PC-3 (cell line): ENCODE measurements at places on chromosomes 5 and 9. TPM values are rescaled to one million over a fixed set of nuclear protein-coding genes. Genes with fewer than 3 reads are reported as not detected.
A peak's percentile ranks its signal among the peaks of the same experiment; 100 is the strongest.

- DNase-seq, result no peak
- H3K4me3 ChIP-seq, result 0 out of 2 replicates have a peak overlapping the region, but pooled peaks have one; percentile 21
- peaks cover 7% of the 10 kb centered on the region for H3K4me1 ChIP-seq
- no peaks in the 10 kb centered on the region for H3K36me3 ChIP-seq
- peaks cover 15% of the 10 kb centered on the region for H3K27me3 ChIP-seq
- no peak overlapping the region for H3K27ac ChIP-seq
These were observed 252.6 kb upstream of the IRX4 start for GRCh38 chr5:2135354-2135753.

DNA sequence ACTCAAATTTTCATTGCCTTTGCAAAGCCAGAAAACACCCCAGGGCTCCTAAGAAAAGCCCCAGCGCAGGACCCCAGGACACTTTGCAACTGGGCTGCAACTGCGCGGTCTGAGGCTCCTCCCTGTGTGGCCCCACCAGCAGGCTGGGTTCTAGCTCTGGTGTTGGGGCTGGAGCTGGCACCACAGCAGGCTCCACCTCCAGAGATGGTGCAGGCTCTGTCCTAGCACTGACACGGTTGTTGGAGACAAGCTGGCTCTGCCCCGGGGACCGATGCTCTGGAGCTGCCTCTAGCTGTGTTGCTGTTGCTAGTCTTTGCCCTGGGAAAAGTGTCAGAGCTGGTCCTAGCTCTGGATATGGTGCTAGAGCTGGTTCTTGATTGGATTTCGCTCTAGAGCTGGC lies 13.6 kb downstream of the LCN10 start:
- H3K36me3 ChIP-seq, result peaks cover 28% of the 10 kb centered on the region
- no peak for DNase-seq
- no peaks in the 10 kb centered on the region for H3K27me3 ChIP-seq

GRCh38 chr9:37381094-37381741 lies 41.3 kb upstream of the GRHPR start:
- H3K4me1 ChIP-seq, result no peaks in the 10 kb centered on the region
- no peak overlapping the region for H3K4me3 ChIP-seq
- H3K27ac ChIP-seq, result no peak overlapping the region
- H3K27me3 ChIP-seq, result no peaks in the 10 kb centered on the region

DNA sequence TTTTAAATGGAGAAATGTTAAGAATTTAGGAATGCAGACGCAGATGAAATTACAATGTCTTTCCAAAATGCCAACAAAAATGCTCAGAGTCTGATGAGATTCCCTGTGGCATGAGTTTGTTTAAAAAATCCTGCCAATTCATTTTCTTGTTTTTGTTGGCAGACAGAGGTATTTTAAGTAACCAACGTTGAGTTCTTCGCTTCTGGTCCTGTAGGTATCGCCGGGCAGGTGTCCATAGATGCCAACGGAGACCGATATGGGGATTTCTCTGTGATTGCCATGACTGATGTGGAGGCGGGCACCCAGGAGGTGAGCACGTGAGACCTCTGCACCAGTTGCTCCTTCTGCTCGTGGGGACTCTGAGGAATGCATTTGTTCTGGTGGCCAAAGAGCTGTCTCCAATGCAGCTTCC lies 69.4 kb downstream of the NPR3 start:
- H3K27ac ChIP-seq, result no peak overlapping the region
- no peaks in the 10 kb centered on the region for H3K36me3 ChIP-seq
- no peak for DNase-seq
- no peak overlapping the region for H3K4me3 ChIP-seq
- H3K4me1 ChIP-seq, result peaks cover 4% of the 10 kb centered on the region
- H3K27me3 ChIP-seq, result no peaks in the 10 kb centered on the region

The PAPPA gene
- total RNA-seq, result not detected in 2 replicates

- no peak overlapping the region for H3K4me3 ChIP-seq
- no peaks in the 10 kb centered on the region for H3K36me3 ChIP-seq
- no peaks in the 10 kb centered on the region for H3K27me3 ChIP-seq
- peak; percentile 10 for DNase-seq
- no peaks in the 10 kb centered on the region for H3K4me1 ChIP-seq
These were observed 225.5 kb upstream of the ELAVL2 start for GRCh38 chr9:24051587-24051986.

The FAM114A2 gene
- 6.0 and 12.9 TPM in 2 replicates for total RNA-seq

GRCh38 chr9:98097836-98098235 lies 21.2 kb downstream of the TRIM14 start:
- peak; percentile 18 for DNase-seq
- H3K36me3 ChIP-seq, result no peaks in the 10 kb centered on the region
- H3K27me3 ChIP-seq, result no peaks in the 10 kb centered on the region
- H3K4me1 ChIP-seq, result no peaks in the 10 kb centered on the region
- no peak overlapping the region for H3K4me3 ChIP-seq
- H3K27ac ChIP-seq, result no peak overlapping the region

The CEP78 gene
- 35.2 and 52.5 TPM in 2 replicates for total RNA-seq

The AK8 gene
- 0.55 TPM in 1 of 2 replicates, not detected in the other for total RNA-seq

DNA sequence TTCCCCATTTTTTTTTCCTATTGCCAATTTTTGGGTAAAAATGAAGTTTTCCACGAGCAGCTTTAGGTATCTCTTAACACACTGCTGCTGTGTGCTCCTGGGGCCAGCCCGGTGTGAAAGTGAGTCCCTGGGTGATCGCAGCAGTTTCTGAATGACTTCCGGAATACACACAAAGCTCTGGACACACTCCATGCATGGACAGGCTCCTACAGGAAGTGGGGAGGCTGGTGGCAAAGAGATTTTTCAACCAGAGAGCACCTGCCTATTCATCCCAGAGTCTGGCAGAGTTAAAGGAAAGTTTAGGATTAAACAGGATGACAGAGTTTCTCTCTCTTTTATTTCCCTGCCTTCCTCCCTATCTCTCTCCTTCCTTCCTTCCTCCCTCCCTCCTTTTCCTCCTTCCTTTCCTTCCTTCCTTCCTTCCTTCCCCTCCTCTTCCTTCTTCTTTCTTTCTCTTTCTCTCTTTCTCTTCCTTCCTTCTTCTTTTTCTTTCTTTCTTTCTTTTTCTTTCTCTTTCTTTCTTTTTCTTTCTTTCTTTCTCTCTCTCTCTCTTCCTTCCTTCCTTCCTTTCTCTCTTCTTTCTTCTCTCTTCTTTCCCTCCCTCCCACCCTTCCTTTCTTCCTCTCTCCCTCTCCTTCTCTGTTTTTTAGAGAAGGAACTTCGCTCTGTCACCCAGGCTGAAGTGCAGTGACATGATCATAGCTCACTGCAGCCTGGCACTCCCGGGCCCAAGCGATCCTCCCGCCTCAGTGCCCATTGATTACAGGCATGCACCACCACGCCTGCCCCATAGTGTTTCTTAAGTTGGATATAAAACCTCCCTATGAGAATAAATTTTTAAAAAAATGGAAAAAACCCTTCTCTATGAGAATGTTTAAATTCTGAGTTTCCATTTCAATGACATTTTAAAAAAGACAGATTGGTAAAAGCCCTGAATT lies 38.7 kb upstream of the UBTD2 start:
- no peaks in the 10 kb centered on the region for H3K36me3 ChIP-seq
- no peak for DNase-seq
- H3K4me1 ChIP-seq, result no peaks in the 10 kb centered on the region
- no peak overlapping the region for H3K27ac ChIP-seq
- H3K4me3 ChIP-seq, result no peak overlapping the region

DNA sequence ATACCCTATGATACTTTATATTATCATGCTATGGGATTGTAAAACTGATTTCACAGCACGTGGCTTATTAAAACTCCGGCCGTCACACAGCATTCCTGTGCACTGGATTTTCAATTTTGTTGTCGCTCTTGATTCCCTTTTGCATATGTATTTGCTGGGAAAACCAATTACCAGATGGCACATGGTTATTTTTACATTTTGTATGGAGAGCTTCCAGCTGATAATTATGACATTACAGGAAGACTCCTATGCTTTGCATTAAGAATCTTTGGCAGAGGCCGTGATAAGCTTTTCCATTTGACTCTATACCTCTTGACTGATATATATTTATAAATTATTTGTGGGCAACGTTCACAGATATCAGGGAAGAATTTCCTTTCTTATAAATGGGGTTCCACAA lies 381.2 kb upstream of the RORB start:
- DNase-seq, result no peak
- no peaks in the 10 kb centered on the region for H3K36me3 ChIP-seq
- H3K4me1 ChIP-seq, result no peaks in the 10 kb centered on the region
- H3K27me3 ChIP-seq, result no peaks in the 10 kb centered on the region
- H3K4me3 ChIP-seq, result no peak overlapping the region

The LVRN gene
- total RNA-seq, result not detected in 2 replicates

The ANKRD55 gene
- not detected in 2 replicates for total RNA-seq

- no peaks in the 10 kb centered on the region for H3K36me3 ChIP-seq
- H3K4me1 ChIP-seq, result peaks cover 21% of the 10 kb centered on the region
- no peak overlapping the region for H3K4me3 ChIP-seq
- H3K27ac ChIP-seq, result no peak overlapping the region
- no peaks in the 10 kb centered on the region for H3K27me3 ChIP-seq
These were observed 100.0 kb downstream of the GDNF start for GRCh38 chr5:37739817-37740261.

DNA sequence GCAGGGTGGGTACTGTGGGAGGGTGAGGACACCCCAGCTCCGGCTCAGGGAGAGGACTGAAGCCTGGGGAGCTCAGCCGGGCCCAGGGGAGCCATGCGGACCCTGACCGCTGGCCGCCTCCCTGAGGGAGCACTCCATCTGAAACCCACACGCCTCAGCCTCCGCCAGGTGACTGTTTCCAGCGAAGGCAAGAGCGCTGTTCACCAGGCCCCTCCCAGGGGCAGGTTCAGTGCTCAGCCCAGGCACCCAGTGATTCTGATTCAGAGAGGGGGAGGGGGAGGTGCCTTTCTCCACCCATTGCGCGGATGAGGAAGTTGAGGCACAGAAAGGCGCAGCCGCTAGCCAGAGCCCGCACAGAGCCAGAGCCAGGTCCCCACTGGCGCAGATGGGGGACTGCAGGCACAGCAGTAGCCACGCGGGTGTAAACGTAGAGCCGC lies 27.0 kb downstream of the ADGRD2 start:
- H3K4me3 ChIP-seq, result no peak overlapping the region
- no peak for DNase-seq
- no peaks in the 10 kb centered on the region for H3K4me1 ChIP-seq

DNA sequence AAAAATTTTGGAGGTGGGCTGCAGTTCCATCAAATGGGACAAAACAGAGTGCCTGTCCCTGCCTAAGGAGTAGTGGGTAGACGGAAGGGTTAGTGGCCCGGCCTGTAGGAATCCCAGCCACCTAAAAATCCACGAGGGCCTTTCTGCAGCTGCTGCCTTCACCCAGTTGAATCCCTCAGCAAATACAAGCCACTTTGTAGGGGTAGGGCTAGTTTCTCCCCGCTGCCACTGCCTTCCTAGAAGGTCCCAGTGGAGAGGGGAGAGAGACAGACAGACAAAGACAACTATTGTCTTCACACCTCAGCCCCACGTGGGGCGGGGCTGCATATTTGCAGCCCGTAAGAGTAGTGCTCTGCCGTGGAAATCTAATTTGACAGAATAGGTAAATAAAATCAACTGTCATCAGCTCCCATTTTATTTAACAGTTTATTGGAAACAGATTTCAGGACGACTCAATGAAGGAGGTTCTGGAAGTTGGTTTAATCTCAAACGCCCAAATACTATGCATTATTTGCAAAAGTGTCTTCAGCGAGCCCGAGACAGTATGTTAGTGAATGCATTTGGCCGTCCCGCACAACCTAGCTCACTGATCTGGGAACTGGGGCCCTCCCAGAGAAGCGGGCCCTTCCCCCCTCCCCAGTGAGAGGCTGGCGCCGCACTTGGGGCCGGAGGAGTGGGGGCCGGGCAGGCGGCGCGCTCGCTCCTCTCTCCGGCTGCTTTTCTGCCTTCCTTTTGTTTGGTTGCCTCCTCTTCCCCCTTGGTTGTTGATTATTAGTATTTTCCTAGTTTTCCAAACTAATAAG lies 67.6 kb upstream of the TBCA start:
- no peak overlapping the region for H3K4me3 ChIP-seq
- no peaks in the 10 kb centered on the region for H3K36me3 ChIP-seq
- H3K27me3 ChIP-seq, result no peaks in the 10 kb centered on the region
- H3K4me1 ChIP-seq, result no peaks in the 10 kb centered on the region
- no peak overlapping the region for H3K27ac ChIP-seq
- no peak for DNase-seq

The ARID3C gene
- total RNA-seq, result 0.23 TPM in 1 of 2 replicates, not detected in the other

- no peak overlapping the region for H3K4me3 ChIP-seq
- peak; percentile 69 for DNase-seq
- H3K27ac ChIP-seq, result no peak overlapping the region
- H3K4me1 ChIP-seq, result no peaks in the 10 kb centered on the region
These were observed 15.8 kb downstream of the NDST1 start for GRCh38 chr5:150523472-150524350.

The ZDHHC21 gene
- 6.2 and 7.6 TPM in 2 replicates for total RNA-seq

GRCh38 chr5:14374100-14374499 lies 207.5 kb upstream of the OTULINL start:
- H3K36me3 ChIP-seq, result peaks cover 80% of the 10 kb centered on the region
- no peak for DNase-seq
- H3K4me1 ChIP-seq, result peaks cover 7% of the 10 kb centered on the region; the same call in 1 of the 2 replicates
- H3K4me3 ChIP-seq, result no peak overlapping the region
- no peak overlapping the region for H3K27ac ChIP-seq
- H3K27me3 ChIP-seq, result no peaks in the 10 kb centered on the region

DNA sequence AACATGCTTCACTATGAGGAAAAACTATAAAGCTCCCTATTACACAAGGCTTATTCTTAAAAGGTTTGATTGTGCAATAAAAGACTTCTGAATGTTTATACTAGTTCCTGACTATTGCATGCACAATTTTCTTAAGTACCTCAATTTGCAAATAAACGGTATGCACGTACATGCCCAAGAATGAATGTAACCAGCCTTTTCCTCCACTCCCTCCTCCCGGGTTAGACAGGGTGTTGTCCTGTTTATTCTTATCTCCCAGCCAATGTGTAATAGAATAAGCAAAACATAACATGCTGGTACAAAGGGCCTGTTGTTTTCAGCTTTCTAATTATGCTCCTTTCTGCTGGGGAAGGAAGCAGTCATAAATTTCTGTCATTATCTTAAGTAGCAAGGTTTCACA lies 79.1 kb downstream of the AOPEP start:
- H3K36me3 ChIP-seq, result peaks cover 4% of the 10 kb centered on the region; the same call in 1 of the 2 replicates
- no peaks in the 10 kb centered on the region for H3K27me3 ChIP-seq
- H3K4me3 ChIP-seq, result no peak overlapping the region
- H3K4me1 ChIP-seq, result peaks cover 28% of the 10 kb centered on the region
- DNase-seq, result peak; percentile 89
- peak overlapping the region; percentile 97 for H3K27ac ChIP-seq

DNA sequence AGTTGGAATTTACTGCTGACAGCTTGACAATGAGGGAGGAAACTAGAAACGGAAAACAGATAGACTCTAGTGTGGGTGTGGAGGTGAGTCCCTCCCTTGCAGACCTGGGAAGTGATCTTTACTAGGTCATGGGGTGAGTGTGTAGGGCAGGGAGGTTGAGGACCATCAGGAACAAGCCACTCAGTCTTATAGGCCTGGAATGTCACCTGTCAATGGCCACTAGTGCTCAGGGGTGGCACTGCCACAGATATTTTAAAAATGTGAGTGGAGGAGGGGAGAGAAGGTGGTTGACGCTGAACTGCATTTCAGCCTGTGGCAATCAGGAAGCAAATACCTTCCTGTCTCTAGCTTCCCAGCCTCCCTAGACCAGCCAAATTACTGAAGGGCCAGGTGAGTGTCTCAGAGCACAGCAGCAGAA lies 9.0 kb downstream of the OR2S2 start:
- peak; percentile 7 for DNase-seq
- H3K4me1 ChIP-seq, result peaks cover 12% of the 10 kb centered on the region
- no peaks in the 10 kb centered on the region for H3K36me3 ChIP-seq
